ENCODE measurements at places on chromosomes 13 and 19. TPM values are rescaled to one million over a fixed set of nuclear protein-coding genes. Genes with fewer than 3 reads are reported as not detected.

GRCh38 chr19:17079710-17080439, 4.3 kb downstream of the MYO9B start:
- peaks cover 4% of the 10 kb centered on the region for H3K27me3 ChIP-seq
- H3K36me3 ChIP-seq = peaks cover 9% of the 10 kb centered on the region
- H3K4me3 ChIP-seq = peak overlapping the region; percentile 94
- H3K4me1 ChIP-seq = peaks cover 52% of the 10 kb centered on the region

Gene ZNF613
- total RNA-seq = 3.5 TPM

DNA sequence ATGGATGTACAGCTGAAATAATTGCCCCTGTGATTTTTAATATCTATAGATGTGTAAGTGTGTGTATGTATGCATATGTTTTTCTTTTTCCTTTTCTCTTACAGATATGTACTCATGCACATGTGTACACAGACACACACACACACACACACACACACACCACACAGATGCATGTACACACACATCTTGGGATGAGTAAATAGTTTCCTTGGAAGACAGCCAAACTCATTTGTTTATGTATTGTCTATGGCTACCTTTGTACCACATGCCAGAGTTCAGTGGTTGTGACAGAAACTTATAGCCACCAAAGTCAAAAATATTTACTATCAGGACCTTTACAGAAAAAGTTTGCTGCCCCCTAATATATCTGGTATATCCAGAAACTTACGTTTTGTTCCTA, 192.6 kb downstream of the MAB21L1 start:
- H3K4me1 ChIP-seq = no peaks in the 10 kb centered on the region
- no peak overlapping the region for H3K4me3 ChIP-seq
- no peaks in the 10 kb centered on the region for H3K27me3 ChIP-seq
- H3K36me3 ChIP-seq = no peaks in the 10 kb centered on the region
- H3K27ac ChIP-seq = no peak overlapping the region
- peak; percentile 19 for DNase-seq

Gene CYP2A6
- total RNA-seq = not detected

- DNase-seq = no peak
- no peaks in the 10 kb centered on the region for H3K27me3 ChIP-seq
- no peaks in the 10 kb centered on the region for H3K4me1 ChIP-seq
- peaks cover 20% of the 10 kb centered on the region for H3K36me3 ChIP-seq
- no peak overlapping the region for H3K27ac ChIP-seq
- no peak overlapping the region for H3K4me3 ChIP-seq
These were observed 19.8 kb upstream of the TMEM160 start for GRCh38 chr19:47068246-47068645.

Gene ACER1
- not detected for total RNA-seq

- H3K27ac ChIP-seq = no peak overlapping the region
- no peak for DNase-seq
- no peaks in the 10 kb centered on the region for H3K4me1 ChIP-seq
- peaks cover 4% of the 10 kb centered on the region for H3K36me3 ChIP-seq
These were observed 6.3 kb downstream of the SYT3 start for GRCh38 chr19:50633359-50633758.

DNA sequence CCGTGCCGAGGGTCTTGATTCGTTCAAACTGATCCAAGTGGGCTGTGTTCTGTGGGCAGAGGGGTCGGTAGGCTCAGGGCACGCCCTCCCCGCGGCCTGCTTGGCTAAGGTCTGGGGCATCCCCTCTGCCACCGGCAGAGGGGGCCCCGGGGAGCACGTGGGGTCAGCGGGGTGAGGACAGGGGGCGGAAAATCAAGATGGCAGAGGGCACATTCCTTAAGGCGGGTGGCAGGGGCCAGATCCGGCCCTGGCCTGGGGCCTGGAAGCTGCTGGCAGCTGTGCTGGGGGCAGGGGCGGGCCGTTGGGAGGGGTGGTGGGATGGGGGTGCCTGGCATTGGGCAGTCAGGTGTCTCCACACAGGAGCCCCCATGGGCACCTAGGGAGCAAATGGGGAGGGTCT, 10.7 kb downstream of the PRKACA start:
- peaks cover 4% of the 10 kb centered on the region for H3K36me3 ChIP-seq
- no peak overlapping the region for H3K4me3 ChIP-seq
- DNase-seq = no peak

- no peak overlapping the region for H3K4me3 ChIP-seq
- peaks cover 8% of the 10 kb centered on the region for H3K36me3 ChIP-seq
- H3K4me1 ChIP-seq = no peaks in the 10 kb centered on the region
- peak; percentile 64 for DNase-seq
- H3K27me3 ChIP-seq = peaks cover 6% of the 10 kb centered on the region
These were observed 24.1 kb upstream of the ASPDH start for GRCh38 chr19:50537769-50538230.

GRCh38 chr13:43895940-43896339, 16.2 kb downstream of the LACC1 start:
- H3K27me3 ChIP-seq = peaks cover 2% of the 10 kb centered on the region
- no peaks in the 10 kb centered on the region for H3K36me3 ChIP-seq
- H3K27ac ChIP-seq = no peak overlapping the region
- DNase-seq = no peak
- peaks cover 7% of the 10 kb centered on the region for H3K4me1 ChIP-seq

DNA sequence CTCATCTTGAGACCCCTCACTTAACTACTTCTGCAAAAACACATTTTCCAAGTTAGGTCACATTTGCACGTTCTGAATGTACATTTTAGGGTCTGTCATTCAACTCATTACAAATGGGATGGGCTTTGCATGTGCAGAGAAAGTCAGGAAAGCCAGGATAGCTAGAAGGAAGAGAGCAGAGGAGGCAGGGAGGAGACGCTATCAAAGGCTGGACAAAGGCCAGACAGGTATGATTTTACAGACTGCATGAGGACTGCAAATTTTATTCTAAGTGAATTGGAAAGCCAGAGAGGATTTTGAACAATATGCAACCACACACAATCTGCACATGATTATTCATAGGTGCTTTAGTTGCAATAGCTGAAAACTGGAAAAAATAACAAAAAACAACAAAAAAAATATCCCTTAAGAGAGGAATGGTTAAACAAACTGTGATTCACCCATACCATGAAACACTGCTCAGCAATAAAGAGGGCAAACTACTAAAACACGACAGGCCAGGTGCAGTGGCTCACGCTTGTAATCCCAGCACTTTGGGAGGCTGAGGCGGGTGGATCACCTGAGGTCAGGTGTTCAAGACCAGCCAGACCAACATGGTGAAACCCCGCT, 21.1 kb downstream of the SYDE1 start:
- no peak overlapping the region for H3K27ac ChIP-seq
- H3K4me1 ChIP-seq = peaks cover 30% of the 10 kb centered on the region
- DNase-seq = no peak
- H3K4me3 ChIP-seq = no peak overlapping the region
- H3K36me3 ChIP-seq = no peaks in the 10 kb centered on the region

Gene RDH8
- not detected for total RNA-seq

- no peak overlapping the region for H3K4me3 ChIP-seq
- H3K36me3 ChIP-seq = no peaks in the 10 kb centered on the region
- H3K27me3 ChIP-seq = no peaks in the 10 kb centered on the region
- H3K4me1 ChIP-seq = peaks cover 22% of the 10 kb centered on the region
- H3K27ac ChIP-seq = no peak overlapping the region
These were observed 4.7 kb upstream of the GNA15 start for GRCh38 chr19:3131168-3131567.

Gene MED29
- total RNA-seq = 38.2 TPM

GRCh38 chr13:50284540-50284939, 269.3 kb downstream of the KCNRG start:
- no peaks in the 10 kb centered on the region for H3K36me3 ChIP-seq
- no peaks in the 10 kb centered on the region for H3K4me1 ChIP-seq
- H3K27ac ChIP-seq = no peak overlapping the region
- H3K27me3 ChIP-seq = peaks cover 14% of the 10 kb centered on the region
- H3K4me3 ChIP-seq = no peak overlapping the region

- DNase-seq = no peak
- no peaks in the 10 kb centered on the region for H3K27me3 ChIP-seq
- no peaks in the 10 kb centered on the region for H3K36me3 ChIP-seq
- no peak overlapping the region for H3K27ac ChIP-seq
These were observed 289.6 kb downstream of the TEX29 start for GRCh38 chr13:111610081-111610480.

Gene ZNF574
- 17.0 TPM for total RNA-seq

Gene ZSCAN22
- 2.9 TPM for total RNA-seq

Gene KIR2DL3
- not detected for total RNA-seq

Gene KCTD12
- 3.3 TPM for total RNA-seq

- no peak for DNase-seq
- H3K27me3 ChIP-seq = peaks cover 2% of the 10 kb centered on the region
- no peak overlapping the region for H3K27ac ChIP-seq
- H3K36me3 ChIP-seq = peaks cover 30% of the 10 kb centered on the region
- H3K4me3 ChIP-seq = no peak overlapping the region
These were observed 44.8 kb upstream of the LDLR start for GRCh38 chr19:11044431-11044830.

GRCh38 chr19:55494172-55494761, 6.0 kb downstream of the SSC5D start:
- H3K27me3 ChIP-seq = peaks cover 3% of the 10 kb centered on the region
- H3K36me3 ChIP-seq = peaks cover 15% of the 10 kb centered on the region
- peaks cover 59% of the 10 kb centered on the region for H3K4me1 ChIP-seq
- DNase-seq = peak; percentile 59
- peak overlapping the region; percentile 92 for H3K4me3 ChIP-seq

DNA sequence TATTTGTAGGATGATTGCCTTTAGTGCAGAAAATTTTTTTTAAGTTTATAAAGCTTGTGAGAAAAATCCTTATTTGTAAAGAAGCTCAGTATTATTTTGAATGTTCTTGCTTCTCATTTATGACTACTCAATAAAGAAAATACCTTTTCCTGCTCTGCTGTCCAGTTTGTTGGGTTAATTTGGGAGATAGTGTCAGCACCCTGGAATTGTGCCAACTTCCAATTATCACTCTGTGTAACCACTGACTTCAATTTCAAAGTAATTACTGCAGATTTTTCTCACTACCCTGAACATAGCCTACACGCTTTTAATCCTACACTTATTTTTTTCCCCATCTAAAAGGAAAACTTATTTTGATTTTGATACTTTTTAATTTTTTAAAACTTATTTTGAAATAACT, 93.1 kb downstream of the GGACT start:
- no peaks in the 10 kb centered on the region for H3K36me3 ChIP-seq
- no peaks in the 10 kb centered on the region for H3K27me3 ChIP-seq
- DNase-seq = no peak
- H3K4me3 ChIP-seq = no peak overlapping the region
- peaks cover 36% of the 10 kb centered on the region for H3K4me1 ChIP-seq

- H3K4me3 ChIP-seq = peak within 1 kb of the TSS; percentile 89
- peaks cover 5% of the 10 kb centered on the region for H3K27me3 ChIP-seq
- peaks cover 12% of the 10 kb centered on the region for H3K4me1 ChIP-seq
- peak; percentile 99 for DNase-seq
These were observed at the start of gene ANO8 for GRCh38 chr19:17334414-17335409. Gene ANO8, minus strand, starts transcription at chr19:17334855. Its CDS starts 185 bp downstream, at chr19:17334670.

DNA sequence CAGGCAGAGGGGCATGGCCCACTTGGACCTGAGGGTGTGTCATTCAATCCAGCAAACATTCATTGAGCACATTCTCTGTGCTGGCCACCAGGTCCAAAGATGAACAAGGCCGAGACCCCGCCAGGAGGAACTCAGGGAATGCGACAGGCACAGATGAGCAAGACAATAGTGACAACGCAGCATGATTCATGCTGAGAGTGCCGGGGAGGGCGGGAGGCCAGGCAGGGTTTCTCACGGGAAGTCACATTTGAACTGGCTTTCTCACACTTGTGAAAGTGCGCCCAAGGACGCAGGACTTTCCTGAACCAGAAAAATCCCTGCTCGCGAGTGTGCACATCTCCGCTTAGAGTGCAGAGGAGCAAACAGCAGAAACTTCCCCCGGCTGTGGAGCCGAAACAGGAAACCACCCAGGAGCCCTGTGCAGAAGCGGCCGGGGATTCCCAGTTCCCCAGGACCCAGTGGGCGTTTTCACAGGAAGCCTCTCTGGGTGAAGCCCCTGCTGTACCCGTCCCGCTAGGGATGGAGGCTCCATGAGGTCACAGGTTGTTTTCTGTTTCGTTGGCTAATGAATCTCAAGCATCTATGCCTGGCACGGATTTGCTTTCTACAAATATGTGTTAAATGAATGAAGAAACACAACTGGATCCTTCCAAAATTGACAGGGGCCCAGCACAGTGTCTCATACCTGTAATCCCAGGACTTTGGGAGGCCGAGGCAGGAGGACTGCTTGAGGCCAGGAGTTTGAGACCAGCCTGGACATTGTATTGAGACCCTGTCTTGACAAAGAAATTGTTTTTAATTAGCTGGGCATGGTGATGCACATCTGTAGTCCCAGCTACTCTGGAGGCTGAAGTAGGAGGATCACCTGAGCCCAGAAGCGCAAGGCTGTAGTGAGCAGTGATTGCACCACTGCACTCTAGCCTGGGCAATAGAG, 68.4 kb upstream of the TM9SF2 start:
- peaks cover 31% of the 10 kb centered on the region for H3K4me1 ChIP-seq
- H3K27ac ChIP-seq = peak overlapping the region; percentile 74
- DNase-seq = peak; percentile 74
- no peaks in the 10 kb centered on the region for H3K36me3 ChIP-seq
- peaks cover 6% of the 10 kb centered on the region for H3K27me3 ChIP-seq

DNA sequence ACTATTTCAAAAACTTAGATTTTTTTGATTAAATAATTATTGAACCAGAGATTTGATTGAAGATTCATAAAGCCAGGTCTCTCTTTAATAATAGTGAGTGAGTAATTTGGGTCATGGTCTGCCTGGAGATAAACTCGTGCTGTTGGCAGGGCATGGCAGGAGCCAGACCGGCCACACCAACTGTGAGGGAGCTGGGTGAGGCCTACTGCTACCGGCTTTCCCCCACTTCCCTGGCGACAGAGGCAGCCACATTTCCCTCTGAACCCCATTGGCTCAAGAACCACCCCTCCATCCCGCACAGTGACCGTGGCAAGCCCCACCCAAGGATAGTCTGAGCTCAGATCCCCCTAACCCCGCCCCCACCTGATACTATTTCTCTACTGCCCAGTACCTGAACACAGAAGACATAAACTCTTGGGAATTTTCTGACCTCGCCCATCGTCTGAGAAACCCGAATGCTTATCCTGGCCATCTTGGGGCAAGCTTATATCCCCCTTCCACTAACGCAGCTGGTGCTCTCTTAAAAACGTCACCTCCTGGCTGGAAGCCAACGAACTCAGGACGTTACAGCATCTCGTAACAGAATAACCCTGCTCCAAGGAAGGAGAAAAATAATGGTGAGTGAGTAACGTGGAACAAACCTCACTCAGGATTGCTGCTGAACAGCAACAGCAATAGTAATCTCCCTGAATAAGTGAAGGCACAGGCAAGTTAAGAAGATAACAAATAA, 627.6 kb upstream of the PCDH9 start:
- DNase-seq = no peak
- no peaks in the 10 kb centered on the region for H3K4me1 ChIP-seq
- no peak overlapping the region for H3K27ac ChIP-seq
- no peaks in the 10 kb centered on the region for H3K36me3 ChIP-seq

- no peak overlapping the region for H3K4me3 ChIP-seq
- peaks cover 1% of the 10 kb centered on the region for H3K27me3 ChIP-seq
- no peak overlapping the region for H3K27ac ChIP-seq
- peaks cover 21% of the 10 kb centered on the region for H3K36me3 ChIP-seq
- DNase-seq = no peak
- H3K4me1 ChIP-seq = peaks cover 20% of the 10 kb centered on the region
These were observed 107.5 kb downstream of the KLF12 start for GRCh38 chr13:74026753-74027152.

- no peaks in the 10 kb centered on the region for H3K4me1 ChIP-seq
- no peak overlapping the region for H3K27ac ChIP-seq
These were observed 9.7 kb downstream of the FBXL12 start for GRCh38 chr19:9808855-9809824.
